ENCODE measurements at places on chromosomes 11 and 22.

GRCh38 chr11:47914743-47915142, 65.6 kb upstream of the PTPRJ start:
- no peak for DNase-seq

DNA sequence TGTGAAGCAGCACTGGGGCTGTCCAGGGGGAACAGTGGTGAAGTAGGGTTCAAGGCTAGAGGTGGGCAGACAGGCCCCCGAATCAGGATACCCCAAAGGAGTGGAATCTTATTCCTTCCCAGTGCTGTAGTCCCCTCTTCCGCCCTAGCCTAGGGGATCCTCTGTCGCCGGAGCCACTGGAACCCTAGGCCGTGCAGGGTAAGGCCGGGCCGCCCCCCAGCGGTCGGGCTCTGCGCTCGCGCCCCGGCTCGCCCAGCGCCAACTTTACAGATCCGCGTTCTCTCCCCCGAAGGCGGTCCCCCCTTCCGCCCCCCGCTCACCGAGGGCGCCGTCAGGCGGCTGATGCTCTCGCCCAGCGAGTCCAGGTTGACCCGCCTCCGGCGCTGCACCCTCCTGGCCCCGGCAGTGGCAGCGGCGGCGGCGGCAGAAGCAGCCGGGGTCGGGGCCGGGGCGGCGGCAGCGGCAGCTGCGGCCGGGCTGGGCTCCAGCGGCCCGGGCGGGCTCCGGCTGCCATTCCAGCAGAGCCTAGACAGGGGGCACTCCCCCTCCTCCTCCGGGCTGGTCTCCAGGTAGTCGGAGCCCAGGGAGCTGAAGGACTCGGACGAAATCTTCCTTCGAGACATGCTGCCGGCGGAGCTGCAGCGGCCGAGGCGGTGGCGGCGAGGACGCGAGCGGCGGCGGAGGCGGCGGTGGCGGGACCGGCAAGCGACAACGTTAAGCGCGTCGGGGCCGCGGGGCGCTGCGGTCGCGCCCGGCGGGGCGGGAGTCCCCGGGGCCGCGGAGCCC, 650 bp downstream of the GUCY1A2 start:
- DNase-seq = no peak

DNA sequence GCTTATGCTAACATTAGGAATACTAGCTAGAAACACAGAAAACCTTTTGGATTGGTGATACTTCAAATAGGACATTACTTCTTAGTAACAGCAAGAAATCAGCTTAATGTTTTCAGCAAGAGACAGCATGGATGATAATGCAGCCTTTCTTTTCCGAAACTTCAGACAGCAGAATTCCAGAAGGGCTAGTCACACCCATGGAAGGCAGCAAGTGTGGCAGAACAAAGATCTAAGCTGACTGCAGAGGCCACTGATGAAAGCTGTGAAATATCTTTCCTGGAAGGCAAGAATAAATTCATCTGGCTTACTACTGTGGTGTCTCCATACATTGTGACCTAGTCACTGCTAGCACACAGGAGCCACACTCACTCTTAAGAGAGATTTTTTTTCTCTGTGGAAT, 100.3 kb downstream of the CCDC83 start:
- DNase-seq = no peak

- DNase-seq = no peak
Measured at GRCh38 chr22:42217752-42218280, 52.6 kb downstream of the TCF20 start.

DNA sequence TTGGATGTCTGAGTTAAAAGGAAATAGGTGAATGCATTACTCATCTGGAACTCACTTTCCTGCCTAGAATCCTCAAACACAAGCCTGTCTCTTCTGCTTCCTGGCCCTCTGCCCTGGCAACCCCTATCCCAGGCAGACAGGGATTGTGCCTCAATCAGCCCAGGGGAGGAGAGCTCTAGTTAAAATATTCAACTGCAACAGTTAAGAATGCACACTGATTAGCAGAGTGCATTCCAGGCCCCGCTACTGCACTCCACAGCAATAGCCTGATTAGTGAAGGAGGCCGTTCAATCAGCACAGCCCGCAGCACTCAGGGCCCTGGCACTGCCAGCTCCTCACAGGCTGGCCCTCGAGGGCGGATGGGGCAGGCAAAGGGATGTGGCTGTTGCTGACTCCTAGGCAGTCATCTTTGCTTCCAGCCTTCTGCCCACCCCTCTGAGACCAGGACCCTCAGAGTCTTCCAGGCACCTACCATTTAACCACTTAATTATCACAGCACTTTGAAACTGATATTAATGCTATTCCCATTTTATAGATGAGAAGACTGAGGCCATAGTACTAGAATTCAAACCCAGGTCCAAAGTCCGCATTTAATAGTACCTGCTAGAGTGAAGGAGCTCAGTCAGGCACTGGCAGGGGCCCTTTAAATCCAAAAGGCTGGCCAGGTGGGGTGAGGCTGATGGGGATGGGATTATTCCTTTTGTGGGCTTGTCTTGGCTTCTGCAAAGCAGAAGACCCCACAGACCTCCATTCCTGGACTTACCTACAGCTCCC, 435.3 kb downstream of the SOX6 start:
- no peak for DNase-seq

- peak; percentile 54 for DNase-seq
Measured at GRCh38 chr11:118928870-118929500, 3.3 kb upstream of the BCL9L start.

DNA sequence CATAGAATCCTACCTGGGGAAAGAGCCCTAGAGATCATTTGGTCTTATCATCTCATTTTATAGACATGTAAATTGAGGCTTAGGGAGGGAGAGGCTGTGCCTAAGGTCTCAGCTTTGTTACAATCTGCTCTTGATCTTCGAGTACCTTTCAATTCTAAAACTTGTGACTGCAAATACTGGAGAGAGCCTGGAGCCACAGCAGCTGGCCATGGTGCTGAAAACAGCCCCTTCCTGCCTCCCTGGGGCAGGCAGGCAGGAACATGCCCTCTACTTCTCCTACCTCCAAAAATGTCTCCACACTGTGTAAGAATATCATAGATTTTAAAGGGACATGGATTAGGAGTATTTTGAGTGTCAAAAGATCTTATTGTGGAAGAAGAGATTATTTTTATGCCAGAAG, 52.2 kb downstream of the C22orf42 start:
- DNase-seq = no peak

- no peak for DNase-seq
Measured at GRCh38 chr11:60931917-60932316, 7.7 kb downstream of the TMEM132A start.

DNA sequence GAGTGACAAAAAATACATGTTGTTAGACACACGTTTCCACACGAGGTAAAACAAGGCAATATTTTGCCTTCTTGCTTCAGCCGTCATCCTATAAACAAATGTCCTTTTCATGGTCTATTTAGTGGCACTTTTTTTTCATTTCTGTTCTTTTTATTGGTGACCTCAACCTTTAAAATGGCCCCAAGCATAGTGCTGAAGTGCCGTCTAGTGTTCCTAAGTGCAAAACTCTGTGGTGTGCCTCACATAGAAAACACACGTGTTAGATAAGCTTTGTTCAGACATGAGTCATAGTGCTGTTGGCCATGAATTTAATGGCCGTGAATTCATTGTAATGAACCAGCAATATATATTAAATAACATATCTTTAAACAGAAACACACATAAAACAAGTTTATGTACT, 15.6 kb downstream of the OVCH2 start:
- DNase-seq = no peak

DNA sequence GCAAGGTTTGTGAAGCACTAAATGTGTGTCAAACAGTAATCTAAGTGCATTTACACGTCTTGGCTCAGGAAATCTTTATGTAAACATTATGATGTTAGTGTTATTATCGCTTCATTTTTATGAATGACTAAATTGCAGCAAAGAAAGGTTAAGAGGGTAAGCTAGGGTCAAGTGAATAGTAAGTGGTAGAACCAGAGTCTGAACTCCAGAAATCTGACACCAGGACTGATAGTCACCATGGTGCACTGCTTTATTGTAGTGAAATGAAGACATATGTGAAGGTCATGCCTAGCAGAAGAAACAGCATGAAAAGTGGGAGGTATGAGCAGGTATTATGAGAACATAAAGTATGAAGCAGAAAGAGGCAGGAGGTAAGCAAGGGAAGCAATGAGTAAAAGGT, 368.7 kb upstream of the TENM4 start:
- DNase-seq = no peak

DNA sequence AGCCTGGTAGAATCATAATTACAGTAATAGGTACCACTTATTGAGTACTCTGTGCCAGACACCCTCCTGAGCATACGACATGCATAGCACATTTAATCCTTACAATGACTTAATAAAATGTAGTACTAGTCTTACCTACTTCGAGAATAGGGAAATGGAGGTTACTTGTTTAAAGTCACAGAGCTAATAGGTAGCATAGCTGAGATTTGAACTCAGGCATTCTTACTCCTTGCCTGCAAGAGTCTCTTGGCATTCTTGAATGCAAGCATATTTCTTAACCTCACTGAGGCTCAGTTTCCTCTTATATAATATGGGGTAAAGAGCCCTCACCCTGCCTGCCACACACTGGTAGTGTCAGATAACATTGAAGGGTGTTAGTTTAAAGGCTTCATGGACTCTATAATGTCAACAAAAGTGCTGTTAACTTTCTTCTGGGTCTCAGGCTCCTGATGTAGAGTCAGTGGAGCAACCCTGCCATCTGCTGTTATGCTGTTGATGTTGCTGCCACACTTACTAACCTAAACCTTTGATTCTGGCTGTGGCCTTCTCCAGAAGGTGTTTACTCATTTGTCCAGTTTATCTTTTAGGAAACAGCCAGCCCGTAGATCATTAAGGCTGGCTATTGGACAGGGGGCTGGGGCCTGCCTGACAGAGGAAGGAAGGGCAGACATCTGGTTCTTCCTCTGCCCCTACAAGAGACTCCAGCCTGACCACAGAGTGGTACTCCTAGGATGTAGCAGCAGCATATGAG, 18.9 kb downstream of the LIMK2 start:
- DNase-seq = peak; percentile 74

DNA sequence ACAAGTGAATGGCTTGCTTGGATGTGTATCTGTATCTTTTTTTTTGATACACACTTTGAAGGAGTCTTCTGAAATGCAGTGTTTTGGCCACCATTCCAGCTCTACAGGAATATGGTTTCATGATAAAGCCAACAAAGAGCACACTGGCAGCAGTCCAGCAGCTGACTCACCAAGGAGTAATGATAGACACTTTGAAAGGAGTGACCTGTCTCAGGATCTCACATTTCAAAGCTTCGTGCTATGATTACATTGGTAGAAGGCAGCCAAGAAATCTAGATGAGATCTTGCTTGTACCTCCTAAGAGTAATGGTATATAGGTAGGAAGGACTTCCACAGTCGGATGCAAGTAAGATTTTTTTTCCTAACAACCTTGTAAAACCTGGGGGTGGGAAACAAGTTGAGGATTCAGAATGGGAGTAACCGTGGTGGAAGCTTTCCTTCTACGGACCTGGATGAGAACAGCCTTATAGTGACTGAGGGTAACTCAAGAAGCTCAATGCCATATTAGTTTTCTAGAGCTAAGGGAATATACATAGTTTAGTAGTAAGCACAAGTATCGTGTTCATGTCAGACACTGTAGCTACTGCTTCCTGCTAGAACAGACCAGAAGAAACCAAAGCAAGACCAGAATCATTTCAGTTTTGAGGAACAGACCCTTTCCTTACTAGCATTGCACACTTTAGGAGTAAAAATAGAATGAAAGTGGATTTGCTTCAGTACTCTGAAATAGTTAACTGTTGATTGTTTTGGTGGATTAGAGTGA, 25.0 kb downstream of the MTMR3 start:
- peak; percentile 77 for DNase-seq

- peak; percentile 89 for DNase-seq
Measured at GRCh38 chr11:102733232-102733875, 8.6 kb upstream of the MMP8 start.

- DNase-seq = peak; percentile 33
Measured at GRCh38 chr11:113373306-113373705, 14.3 kb upstream of the ANKK1 start.

DNA sequence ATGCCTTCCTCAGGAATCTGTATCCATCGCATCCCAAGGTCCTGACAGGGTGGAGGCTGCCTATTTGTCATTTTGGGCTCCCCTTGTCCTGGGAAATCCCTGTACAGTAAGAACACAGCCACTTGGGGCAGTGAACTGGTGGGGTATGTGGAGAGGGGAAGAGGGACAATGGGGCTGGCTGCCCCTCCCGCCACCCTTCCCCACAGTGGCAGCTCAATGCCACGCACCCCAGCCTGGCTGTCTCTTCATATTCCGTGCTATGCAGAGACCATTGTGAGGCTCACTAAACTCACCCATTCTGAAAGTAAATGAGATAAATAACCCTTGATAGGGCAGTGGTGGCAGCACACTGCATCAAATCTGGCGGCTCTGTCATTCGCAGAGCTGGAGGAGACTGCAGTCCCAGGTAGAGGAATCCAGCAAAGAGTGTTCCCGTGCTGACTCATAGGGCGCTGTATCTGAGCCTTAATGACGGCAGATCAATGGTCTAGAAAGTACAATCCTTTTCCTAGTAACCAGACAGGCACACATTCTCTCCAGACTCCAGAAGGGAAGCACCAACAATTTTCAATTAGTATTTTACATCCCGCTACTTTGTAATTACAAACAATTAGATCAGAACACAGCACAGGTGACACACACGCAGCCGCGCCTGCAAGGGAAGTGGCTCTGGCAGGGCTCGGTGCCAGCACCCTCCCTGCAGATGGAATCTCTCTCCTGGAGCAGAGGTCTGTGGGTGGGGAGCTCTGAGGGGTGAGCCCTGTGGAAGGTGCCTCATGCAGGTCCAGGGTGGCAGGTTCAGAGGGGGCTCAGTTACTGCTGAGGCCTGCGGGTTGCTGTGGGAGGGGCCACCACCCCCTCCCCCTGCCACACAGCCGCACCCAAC, 167.9 kb upstream of the B3GAT1 start:
- no peak for DNase-seq

GRCh38 chr11:825366-826226, 2.1 kb upstream of the CRACR2B start:
- DNase-seq = no peak

GRCh38 chr11:96257972-96258934, 84.7 kb downstream of the MAML2 start:
- peak; percentile 19 for DNase-seq

- no peak for DNase-seq
Measured at GRCh38 chr11:100823360-100823759, 136.3 kb downstream of the ARHGAP42 start.

DNA sequence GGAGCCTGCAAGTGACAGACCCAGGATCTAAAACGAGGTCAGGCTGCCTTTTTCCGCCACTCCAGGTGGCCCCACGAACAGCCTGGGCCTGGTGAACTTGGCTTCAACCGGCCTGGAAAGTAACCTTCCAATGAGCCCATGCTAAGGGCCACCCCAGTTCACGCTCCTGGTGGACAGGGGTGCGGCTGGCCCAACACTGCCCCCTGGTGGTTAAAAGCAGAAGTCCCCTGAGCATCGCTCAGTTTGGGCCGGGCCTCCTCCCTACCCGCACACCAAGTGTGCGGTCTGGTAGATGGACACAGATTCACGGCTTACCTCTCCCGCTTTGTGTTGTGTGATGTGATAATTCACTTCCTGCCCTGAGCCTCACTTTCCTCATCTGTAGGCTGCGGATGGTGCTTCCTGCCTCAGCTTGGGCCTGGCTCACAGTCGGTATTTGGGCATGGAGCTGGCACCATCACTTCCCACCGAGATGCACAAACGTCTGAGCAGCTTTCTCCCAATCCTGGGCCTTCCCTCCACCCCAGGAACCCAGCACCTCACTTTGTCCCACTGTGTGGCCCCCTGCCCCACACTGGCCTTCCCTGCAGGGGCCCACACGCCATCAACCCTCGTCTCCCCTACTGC, 13.7 kb upstream of the SEC14L3 start:
- DNase-seq = peak; percentile 87

- DNase-seq = no peak
Measured at GRCh38 chr11:128525411-128526243, 61.7 kb downstream of the ETS1 start.

All from suppressor macrophage (primary cell).